ENCODE measurements at places on chromosomes 11 and 22. TPM values are rescaled to one million over a fixed set of nuclear protein-coding genes. Genes with fewer than 3 reads are reported as not detected.

- no peaks in the 10 kb centered on the region for H3K36me3 ChIP-seq
- H3K27ac ChIP-seq, result no peak overlapping the region
- H3K27me3 ChIP-seq, result no peaks in the 10 kb centered on the region
- no peak for DNase-seq
- no peaks in the 10 kb centered on the region for H3K4me1 ChIP-seq
Observed at GRCh38 chr11:114783805-114784204, 105.5 kb downstream of the NXPE2 start.

DNA sequence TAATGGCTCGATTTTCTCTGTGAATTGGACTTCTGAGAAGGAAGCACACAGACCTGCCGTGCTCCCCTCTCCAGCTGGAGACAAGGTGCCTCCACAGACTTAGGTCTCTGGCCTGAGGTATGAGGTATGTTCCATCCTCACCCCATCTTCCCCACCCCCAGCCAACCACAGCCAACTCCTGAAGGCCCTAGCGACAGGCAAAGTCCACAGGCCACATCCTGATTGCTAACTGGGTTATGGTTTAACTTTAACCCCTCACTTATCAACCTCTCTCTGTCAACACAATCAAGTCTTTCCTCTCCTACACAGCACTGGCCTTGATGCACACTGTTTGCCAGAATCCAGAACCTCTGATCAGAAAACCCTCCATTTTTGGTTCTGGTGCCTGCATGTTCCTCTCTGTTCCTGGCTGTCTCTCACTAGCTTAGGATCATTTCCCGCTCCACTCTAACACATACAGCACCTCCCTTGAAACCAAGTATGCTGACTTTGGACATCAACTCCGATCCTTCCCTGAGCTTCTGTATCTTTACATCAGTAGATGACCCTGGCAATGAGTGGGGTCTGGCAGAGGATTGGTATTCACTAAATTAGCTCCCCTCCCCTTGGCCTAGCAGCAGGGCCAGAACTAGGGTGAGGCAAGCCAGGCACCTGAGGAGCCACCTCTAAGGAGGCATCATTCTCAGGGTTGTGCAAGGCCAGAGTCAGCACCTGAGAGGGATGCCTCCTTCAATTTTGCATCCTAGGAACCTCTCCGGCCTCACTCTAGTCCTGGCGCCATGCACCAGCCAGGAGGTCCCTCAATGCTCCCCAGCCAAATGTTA, 22.0 kb downstream of the JAML start:
- H3K27ac ChIP-seq, result no peak overlapping the region
- H3K4me1 ChIP-seq, result no peaks in the 10 kb centered on the region
- H3K36me3 ChIP-seq, result no peaks in the 10 kb centered on the region

- DNase-seq, result no peak
- peaks cover 83% of the 10 kb centered on the region for H3K36me3 ChIP-seq
- no peak overlapping the region for H3K27ac ChIP-seq
- H3K4me1 ChIP-seq, result no peaks in the 10 kb centered on the region
- H3K4me3 ChIP-seq, result no peak overlapping the region
Observed at GRCh38 chr22:41222846-41223507, 17.8 kb downstream of the CHADL start.

DNA sequence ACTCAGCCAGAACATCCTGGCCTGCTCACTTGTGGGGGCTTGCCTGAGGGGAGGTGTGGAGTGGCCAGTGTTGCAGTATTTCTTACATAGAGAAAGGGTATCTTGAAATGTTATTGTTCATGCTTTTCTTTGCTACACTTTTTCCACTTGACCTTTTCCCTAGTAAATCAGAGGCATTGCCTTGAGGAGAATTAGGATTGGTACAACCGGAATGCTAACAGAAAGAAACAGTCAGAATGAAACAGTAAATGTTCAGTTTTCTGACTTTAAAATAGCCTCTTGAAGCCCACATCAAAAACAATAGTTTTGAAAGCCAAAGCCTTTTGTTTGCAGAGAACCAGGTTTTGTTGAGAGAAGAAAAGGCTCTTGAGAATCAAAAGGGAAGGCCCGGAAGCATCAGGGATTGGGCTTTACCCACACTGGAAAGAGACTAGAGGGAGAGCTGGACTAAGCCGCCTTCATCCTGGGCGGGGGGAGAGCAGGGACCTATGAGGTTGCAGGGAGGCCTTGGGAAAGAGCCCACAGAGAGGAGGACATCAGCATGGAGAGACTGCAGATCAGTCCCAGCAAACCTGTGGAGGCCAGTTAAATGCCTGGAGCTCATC, 12.4 kb downstream of the ADM start:
- H3K36me3 ChIP-seq, result no peaks in the 10 kb centered on the region
- H3K27ac ChIP-seq, result peak overlapping the region; percentile 60
- no peak for DNase-seq
- H3K27me3 ChIP-seq, result no peaks in the 10 kb centered on the region
- H3K4me1 ChIP-seq, result peaks cover 16% of the 10 kb centered on the region
- H3K4me3 ChIP-seq, result no peak overlapping the region

DNA sequence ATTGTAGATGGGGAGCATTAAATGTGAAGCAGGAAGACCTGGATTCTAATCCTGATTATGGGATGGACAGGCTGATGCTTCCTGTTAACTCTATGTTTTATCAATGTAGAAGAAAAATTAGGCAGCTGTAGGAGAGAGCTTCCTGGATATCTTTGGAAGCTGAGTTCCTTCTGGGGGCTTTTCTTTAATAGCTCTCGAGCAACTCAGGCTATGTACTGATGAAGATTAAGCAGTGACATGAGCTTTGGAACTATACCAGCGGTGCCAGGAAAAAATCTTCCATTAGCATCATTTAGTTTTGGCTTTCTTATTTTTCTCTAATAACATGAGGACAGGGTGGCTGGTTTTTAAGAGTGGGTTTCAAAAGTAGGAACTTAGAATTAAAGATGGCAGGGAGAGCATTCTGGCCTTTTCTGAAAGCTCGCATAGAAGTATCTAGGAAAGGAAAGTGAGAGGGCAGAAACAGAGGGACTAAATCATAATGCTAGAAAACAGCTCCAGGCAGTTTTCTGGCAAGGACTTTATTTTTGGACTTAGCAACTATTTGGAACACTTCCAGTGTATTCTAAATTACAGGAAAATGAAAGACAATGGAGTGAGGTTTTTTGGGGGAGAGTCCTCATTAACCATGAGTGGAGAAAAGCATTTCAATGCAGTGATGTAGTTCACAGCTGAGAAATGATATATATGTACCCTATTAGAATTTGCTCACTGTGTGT, 69.2 kb upstream of the RRM1 start:
- no peaks in the 10 kb centered on the region for H3K27me3 ChIP-seq
- peaks cover 38% of the 10 kb centered on the region for H3K4me1 ChIP-seq
- peak overlapping the region; percentile 64 for H3K27ac ChIP-seq

GRCh38 chr11:110243791-110244190, 52.6 kb downstream of the RDX start:
- no peak overlapping the region for H3K4me3 ChIP-seq
- H3K27ac ChIP-seq, result no peak overlapping the region
- H3K36me3 ChIP-seq, result no peaks in the 10 kb centered on the region
- no peak for DNase-seq

- no peak for DNase-seq
- no peak overlapping the region for H3K27ac ChIP-seq
- H3K4me3 ChIP-seq, result no peak overlapping the region
- no peaks in the 10 kb centered on the region for H3K36me3 ChIP-seq
- no peaks in the 10 kb centered on the region for H3K4me1 ChIP-seq
Observed at GRCh38 chr11:68976563-68976962, 4.2 kb downstream of the MRGPRD start.

DNA sequence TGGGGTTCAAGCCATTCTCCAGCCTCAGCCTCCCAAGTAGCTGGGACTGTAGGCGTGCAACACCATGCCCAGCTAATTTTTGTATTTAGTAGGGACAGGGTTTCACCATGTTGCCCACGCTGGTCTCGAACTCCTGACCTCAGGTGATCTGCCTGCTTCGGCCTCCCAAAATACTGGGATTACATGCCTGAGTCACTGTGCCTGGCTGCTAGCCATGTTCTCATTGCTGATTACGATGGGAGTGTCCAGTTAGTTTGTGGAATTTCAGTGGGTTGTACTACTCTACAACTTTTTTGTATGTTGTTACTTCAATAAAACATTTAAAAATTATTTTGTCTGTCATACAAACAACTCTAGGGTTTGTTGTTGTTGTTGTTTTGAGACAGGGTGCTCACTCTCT, 4.8 kb upstream of the VPS11 start:
- peaks cover 5% of the 10 kb centered on the region for H3K36me3 ChIP-seq
- peak overlapping the region; percentile 3 for H3K27ac ChIP-seq
- H3K4me1 ChIP-seq, result peaks cover 26% of the 10 kb centered on the region
- H3K4me3 ChIP-seq, result no peak overlapping the region

The LUZP2 gene
- not detected for total RNA-seq

The PLA2G3 gene
- not detected for total RNA-seq

- H3K27me3 ChIP-seq, result no peaks in the 10 kb centered on the region
- H3K4me3 ChIP-seq, result no peak overlapping the region
- H3K4me1 ChIP-seq, result no peaks in the 10 kb centered on the region
- H3K36me3 ChIP-seq, result no peaks in the 10 kb centered on the region
Observed at GRCh38 chr22:41273128-41273527, 12.9 kb downstream of the RANGAP1 start.

The CDON gene
- 1.7 TPM for total RNA-seq

GRCh38 chr22:32695451-32695891, 106.0 kb upstream of the TIMP3 start:
- peaks cover 11% of the 10 kb centered on the region for H3K4me1 ChIP-seq
- H3K27ac ChIP-seq, result no peak overlapping the region
- no peak overlapping the region for H3K4me3 ChIP-seq
- DNase-seq, result no peak

DNA sequence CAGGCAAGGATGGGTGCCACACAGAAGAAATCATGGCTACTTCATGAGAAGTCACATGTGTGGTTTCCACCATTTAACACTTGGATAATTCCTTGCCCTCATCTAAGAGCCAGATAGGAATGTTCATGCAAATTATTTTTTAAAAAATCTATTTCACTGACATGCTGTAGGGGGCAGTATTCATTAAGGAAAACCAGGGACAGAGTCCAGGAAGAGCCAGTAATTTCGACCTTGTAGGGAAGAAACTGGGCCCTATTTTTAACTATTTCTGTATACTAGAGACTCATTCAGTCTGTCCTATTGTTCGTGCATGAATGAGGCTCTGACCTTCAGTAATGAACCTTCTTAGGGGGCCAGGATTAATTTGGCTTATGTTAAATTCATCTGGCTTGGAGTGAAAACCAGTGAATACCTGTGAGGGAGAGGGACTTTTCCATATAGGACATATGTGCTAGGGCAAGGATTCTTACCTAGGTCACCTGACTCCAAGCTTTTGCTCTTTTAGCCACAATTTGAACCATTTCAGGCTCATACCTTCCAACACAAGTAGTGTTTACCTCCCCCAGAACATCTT, 192.7 kb downstream of the NAV2 start:
- no peak overlapping the region for H3K4me3 ChIP-seq
- no peaks in the 10 kb centered on the region for H3K27me3 ChIP-seq
- H3K36me3 ChIP-seq, result no peaks in the 10 kb centered on the region
- DNase-seq, result no peak
- no peak overlapping the region for H3K27ac ChIP-seq

The SLC22A8 gene
- not detected for total RNA-seq

DNA sequence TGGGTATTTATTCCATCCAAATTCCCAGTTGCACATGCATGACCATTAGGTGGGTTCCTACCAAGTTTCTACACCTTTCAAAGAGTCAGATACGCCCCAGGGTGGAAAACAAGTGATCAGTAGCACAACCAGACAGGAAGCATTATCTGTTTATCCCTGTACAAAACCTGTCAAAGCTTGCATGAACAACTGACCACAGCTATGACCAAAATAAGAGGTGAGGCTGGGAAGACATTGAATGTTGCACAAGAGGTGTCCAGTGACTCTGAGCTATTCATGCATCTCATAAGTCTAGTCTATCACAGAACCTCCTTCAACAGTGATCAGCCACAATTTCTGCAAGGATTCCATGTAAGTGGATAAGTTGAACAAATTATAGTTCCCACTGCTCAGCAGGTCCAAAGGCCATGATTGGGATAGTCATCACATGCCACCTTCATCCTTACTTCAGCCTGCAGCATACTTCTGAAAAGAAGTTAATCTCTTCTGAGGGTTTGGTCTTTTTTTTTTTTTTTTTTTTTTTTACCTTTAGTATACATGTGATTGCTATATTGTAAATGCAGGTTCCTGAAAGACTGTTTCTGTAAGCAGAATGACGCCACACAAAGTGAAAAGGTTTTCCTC, 28.0 kb upstream of the TMEM45B start:
- DNase-seq, result no peak
- H3K4me3 ChIP-seq, result no peak overlapping the region
- H3K36me3 ChIP-seq, result no peaks in the 10 kb centered on the region
- no peaks in the 10 kb centered on the region for H3K27me3 ChIP-seq
- no peak overlapping the region for H3K27ac ChIP-seq

The FAM89B gene
- total RNA-seq, result 154 TPM

- DNase-seq, result no peak
- no peak overlapping the region for H3K4me3 ChIP-seq
- H3K27me3 ChIP-seq, result no peaks in the 10 kb centered on the region
- H3K27ac ChIP-seq, result no peak overlapping the region
Observed at GRCh38 chr11:114918286-114918685, 240.0 kb downstream of the NXPE2 start.

DNA sequence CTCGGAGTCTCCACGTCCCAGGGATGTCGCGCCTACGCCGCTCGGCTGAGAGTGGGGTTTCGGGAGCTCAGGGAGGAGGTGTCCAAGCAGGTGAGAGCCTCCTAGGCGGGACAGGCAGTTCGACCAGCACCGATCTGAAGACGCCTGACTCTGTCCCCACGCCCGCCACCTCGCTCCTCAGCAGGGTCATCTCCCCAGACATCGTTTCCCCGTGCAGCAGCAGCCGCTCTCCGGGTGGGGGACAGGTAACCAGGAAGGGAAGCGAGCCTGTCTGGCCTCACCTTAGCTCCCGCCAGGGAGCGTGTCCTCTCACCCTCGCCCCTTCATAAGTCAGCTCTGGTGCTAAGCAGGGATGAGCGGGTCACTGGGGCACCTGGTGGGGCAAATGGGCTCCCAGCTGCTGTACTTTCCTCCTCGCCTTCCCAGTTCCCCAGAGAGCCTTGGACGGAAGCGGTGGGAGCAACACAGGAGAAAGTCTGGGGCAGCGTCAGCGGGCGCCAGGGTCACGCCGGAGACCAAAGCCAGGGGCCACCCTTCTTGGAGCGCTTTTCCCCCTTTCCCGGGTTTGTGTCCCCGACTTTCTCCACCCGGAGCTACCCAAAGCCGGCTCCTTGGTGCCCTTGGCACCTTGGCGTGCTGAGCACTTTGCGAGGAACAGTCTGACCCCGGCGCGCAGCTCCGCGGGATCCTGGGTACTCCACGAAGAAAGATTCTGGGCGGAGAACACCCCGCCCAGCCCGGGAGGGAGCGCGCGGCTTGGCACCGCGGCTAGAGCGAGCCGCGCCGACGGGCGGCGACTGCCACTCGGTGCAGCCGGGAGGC, 1.6 kb downstream of the SPON1 start:
- H3K27me3 ChIP-seq, result peaks cover 44% of the 10 kb centered on the region
- H3K27ac ChIP-seq, result no peak overlapping the region
- no peak for DNase-seq
- no peaks in the 10 kb centered on the region for H3K36me3 ChIP-seq
- no peak overlapping the region for H3K4me3 ChIP-seq
- no peaks in the 10 kb centered on the region for H3K4me1 ChIP-seq

The CDHR5 gene
- 1.8 TPM for total RNA-seq

The HNRNPUL2 gene
- total RNA-seq, result 11.9 TPM
